ENCODE measurements at places on chromosomes 2 and 18.

DNA sequence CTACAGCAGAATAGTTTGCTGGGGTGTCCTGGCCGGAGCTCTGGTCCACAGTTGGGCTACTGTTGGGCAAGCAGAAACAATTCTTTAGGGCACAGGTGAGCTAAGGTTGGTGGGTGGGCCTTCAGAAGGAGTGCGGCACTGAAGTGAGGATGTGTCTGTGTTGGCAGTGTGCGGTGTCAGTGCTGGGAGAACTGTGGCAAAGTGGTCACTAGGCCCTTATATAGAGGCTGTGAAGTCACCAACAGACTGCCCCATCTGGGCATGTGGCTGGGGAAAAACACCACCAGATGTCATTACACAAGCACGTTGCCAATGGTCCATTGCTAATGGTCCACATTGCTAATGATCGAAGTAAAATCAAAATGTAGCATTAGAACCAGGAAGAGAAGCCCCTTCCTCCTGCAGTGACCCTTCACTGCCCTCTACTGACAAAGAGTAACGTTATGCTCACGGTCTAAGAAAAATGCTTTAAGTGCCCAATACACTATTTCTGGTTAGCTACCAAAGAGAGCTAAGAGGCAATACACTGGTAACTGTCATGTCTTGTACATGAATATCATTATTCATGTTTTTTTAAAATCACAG, 21.3 kb downstream of the SCN1A start:
- DNase-seq = no peak

- DNase-seq = no peak
These were observed 300.5 kb downstream of the ALK start for GRCh38 chr2:29620890-29621289.

DNA sequence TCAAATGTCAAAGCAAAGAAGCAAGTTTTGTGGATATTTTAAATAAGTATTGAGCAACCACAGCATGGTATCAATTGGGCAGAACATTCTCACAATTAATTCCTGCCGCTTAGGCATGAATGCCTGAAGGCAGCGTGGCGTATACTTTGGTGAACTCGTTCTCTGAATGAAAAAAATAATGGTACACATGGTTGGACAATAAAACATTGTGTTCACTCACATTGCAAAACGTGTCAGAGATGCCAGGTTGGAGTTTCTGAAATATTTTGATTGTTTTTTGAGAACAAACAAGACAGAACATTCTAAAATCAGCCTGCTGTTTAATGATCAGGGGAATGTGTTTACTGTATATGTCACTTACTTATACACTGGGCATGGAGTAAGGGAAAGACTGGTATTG, 254.2 kb downstream of the CDH2 start:
- no peak for DNase-seq

DNA sequence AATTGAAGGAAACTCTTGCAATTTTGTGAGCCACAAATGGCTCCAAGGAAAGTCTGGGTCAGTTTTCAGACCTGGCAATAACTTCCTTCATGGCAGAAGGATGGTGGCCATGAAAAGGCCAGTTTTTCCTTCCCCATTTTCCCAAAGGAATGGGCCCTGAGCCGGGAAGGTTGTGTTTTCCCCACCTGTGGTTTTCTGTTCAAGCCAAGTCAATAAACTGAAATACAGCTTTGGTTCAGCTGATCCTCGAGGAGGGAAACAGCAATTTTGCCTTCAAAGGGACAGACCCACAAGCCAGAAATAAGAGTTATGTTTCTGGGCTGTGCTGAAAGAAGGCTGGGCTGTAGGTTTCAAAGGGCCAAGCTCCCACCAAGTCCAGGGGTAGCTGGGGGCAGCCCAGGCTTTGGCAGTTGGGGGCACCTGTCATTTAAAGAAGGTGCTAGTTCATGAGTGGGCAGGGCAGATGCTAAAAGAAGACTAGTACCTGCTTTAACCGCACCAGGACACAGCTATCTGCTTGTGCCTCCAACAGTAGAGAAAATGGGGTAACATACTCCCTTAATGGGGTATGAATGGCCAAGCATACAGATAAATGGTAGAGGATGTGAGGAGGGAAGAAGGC, 97.0 kb downstream of the TTC32 start:
- DNase-seq = no peak

- DNase-seq = no peak
These were observed 635.1 kb upstream of the SLC39A10 start for GRCh38 chr2:195021711-195022507.

DNA sequence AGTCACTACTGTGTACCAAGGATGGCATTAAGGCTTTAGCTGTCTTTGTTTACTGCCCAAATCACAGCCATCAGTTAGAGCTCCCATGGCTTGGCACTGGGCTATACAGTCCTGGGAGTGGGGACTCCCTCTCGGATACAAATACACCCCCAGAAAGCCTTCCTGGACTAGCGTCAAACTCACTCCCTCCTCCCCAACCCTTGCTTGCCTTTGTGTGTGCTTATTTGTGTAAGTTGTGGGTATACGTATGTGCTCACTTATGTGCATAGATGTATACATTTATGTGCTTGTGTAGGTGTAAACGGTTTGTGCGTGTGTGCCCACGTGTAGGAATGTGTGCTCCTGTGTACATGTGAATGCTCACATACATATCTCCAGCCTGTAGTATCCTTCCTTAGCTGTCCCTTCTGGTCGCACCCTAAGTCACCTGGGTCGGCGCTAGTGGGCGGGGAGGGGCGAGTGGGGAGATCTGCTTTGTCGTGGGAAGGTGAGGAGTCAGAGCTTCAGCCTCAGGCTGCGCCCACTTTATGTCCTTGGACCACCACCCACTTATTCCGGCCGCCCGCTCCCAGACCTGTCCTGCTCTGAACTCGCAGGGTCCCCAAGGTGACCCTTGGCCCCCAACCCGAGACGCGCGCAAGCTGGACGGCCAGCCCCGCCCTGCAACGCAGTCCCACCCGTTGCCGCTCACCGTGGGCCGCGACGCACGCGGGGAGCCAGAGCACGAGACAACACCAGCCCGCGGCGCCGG, 461 bp downstream of the PRADC1 start:
- no peak for DNase-seq

GRCh38 chr2:10446631-10447030, 1.5 kb downstream of the ODC1 start:
- no peak for DNase-seq

GRCh38 chr2:163692081-163692480, 43.7 kb downstream of the FIGN start:
- no peak for DNase-seq

DNA sequence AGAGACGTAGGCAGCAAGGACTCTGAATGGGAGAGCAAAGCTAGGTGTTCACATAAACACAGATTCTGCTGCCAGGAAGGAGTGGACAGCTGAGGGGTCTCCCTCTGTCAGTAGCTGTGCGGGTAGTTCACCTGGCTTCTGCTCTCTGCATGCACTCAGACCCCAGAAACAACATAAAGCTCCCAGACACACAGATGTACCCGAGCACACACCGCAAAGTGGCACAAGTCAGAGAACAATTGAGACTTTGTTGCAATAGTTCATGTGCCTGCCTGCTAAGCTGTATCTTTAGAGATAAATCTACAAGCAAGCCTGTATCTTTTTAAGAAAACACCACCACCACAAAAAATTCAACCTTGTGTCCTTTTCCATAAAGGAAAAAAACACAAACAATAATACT, 420.0 kb upstream of the ST6GAL2 start:
- no peak for DNase-seq

DNA sequence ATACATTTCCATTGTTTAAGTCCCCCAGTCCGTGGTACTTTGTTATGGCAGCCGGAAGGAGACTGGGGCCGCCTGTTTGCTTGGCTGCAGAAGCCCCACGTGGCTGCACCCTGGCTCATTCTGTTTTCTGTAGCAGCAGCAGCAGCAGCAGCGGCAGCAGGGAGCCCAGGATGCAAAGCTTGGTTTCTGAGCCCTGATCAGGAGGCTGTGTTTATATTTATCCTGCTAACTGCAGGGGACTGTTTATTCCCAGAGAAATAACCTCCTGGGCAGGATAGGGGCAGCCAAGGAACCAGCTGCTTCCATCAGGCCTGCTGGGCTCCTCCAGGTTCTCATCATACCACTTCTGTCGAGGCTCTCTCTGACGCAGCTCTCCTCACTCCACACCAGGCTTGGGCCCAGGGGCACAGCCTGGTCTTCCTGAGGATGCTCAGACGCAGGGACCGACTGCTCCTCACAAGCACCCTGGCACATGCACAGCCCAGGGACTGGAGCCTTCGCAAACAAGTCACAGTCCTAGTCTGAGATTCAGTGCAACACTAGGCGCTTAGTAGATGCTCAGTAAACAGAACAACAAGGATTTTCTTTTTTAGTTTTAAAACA, 139.0 kb downstream of the MSH2 start:
- DNase-seq = no peak

DNA sequence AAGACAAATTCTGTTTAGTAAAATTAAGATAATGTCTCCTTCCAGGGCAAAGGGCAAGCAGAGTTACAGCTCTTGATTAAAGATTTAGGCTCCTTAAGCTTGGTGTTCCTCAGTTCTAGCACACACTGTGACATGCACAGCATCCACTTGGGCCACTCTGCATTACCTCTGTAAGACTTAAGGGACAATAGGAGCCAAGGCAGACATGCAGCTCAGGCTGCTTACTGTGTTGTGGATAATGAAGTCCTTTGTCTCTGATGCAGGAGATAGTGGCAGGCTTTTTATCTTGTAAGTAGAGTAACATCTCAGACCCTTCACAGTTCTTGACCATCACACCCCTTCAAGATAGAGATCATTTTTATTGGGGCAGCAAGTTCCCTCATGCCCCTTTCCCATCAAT, 31.2 kb downstream of the RBM45 start:
- DNase-seq = no peak

DNA sequence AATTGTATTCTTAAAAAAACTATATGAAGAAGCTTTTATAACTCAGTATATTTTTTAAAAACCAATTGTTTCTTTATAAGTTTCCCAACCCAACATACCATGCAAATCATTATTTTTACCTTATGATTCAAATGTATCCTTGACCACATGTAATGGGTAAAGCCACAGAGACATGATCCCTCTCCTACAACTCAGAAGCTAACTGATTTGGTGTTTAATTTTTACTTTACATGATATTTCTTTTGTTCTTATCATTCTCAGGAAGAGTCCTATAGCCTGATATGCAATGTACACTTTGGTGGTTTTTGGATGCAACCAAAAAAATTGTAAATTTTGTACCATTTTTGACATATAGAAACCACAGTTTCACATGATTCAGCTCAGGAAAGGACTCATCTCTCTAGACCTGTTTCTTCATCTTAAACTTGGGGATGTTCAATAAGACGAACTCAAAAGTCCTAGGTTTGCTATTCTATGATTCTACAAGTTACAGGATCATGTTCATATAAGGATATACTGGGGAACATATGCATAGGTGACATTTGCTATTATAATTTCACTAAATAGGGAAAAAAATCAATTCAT, 85.2 kb upstream of the RBBP8 start:
- no peak for DNase-seq

GRCh38 chr2:218403810-218404209, 4.1 kb downstream of the CTDSP1 start:
- no peak for DNase-seq

DNA sequence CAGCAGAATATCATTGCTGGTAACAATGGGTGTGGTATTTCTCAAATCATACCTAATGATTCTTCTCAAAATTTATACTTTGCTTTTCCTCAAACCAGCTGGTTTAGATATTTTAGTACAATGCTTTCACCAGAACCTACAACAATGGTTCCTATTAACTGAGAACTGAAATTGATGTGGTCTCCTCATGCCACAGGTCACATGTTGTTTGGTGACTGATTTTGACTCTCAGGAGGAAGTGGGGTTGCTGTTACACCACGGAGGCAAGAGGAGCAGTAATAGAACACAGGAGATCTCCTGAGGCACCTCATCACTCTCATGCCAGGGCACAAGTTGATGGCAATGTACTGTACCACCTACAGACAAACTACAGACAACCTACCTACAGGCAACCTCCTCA, 3.0 kb upstream of the CEP68 start:
- DNase-seq = no peak

GRCh38 chr2:28898048-28898447, 3.6 kb downstream of the WDR43 start:
- DNase-seq = no peak

DNA sequence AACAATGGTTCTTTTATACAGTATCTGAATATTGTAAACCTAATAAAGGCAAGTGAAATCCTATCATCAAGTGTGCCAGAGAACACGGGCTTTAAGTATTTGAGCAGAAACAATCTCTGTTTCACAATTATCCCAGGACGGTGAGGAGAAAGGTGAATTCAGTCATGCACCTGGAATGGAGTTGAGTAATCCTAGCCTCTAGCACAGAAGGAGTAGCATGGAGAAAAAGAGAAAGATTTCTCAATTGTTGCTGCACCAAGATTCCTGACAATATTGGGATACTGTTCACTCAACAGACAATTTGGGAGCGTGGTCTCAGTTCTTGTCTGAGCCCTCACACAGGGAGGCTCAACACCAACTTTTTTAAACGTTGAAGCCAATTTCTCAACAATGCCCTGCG, 510.6 kb downstream of the SOX11 start:
- DNase-seq = no peak

DNA sequence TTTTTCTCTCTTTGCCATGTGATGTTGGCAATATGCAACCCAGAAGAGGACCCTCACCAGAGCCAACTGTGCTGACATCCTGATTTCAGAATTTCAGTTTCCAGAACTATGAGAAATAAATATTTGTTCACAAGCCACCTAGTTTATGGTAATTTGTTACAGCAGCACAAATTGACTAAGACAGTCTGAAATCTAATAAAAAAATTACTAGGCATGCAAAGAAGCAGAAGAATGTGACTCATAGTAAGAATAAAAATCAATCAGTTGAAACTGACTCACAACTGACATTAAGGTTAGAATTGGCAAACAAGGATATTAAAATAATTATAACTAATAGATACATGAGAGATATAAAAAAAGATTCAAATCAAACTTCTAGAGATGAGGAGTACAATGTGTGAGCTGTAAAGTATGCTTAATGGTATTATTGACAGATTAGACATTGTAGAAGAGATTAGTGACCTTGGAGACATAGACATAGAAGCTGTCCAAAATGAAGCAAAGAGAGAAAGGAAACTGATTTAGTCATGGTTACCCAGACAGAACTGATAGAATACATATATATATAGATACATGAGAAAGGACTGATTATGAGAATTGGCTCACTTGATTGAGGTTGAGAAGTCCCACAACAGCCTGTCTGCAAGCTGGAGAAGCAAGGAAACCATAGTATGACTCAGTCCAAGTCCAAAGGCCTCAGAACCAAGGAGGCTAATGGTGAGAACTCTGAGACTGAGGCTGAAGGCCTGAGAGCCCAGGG, 27.8 kb upstream of the TTC39C start:
- no peak for DNase-seq

- no peak for DNase-seq
These were observed 75.4 kb downstream of the CD8B2 start for GRCh38 chr2:106562268-106563186.

DNA sequence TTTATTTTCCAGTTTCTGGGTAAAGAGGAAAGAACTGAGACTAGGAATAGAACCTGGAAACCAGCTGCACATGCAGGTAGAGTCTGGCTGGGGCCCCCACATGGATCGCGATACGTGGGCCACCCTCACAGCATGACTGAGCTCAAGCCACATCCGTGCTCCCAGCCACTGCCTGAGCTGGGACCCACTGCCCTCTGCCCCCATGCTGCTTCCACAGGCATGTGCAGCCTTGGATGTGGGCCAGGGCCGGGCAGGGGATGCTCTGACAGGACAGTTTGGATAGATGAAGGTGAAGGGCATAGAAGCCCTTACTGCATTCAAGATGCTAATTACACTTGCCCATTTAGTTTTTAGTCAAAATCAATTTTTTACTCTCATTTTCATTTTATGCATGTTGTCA, 321.2 kb downstream of the DCDC2C start:
- DNase-seq = no peak

GRCh38 chr2:179264368-179265081, at the start of gene SESTD1:
Gene SESTD1, minus strand, starts transcription at chr2:179264832. Its CDS starts 72,991 bp downstream, at chr2:179191841.
- peak; percentile 14 for DNase-seq

Measured in GM04504 (cell line).